ENCODE measurements at places on chromosomes 1 and 21. TPM values are rescaled to one million over a fixed set of nuclear protein-coding genes. Genes with fewer than 3 reads are reported as not detected.

The OR2M7 gene
- total RNA-seq: not detected

The RASAL2 gene
- 26.7 TPM for total RNA-seq

The MROH9 gene
- not detected for total RNA-seq

The LCE2A gene
- total RNA-seq: not detected

The KCNK1 gene
- total RNA-seq: 24.5 TPM

The KCNH1 gene
- total RNA-seq: 1.4 TPM

The HAPLN2 gene
- 0.43 TPM for total RNA-seq

The TTLL10 gene
- 0.78 TPM for total RNA-seq

The KCNJ6 gene
- 0.12 TPM for total RNA-seq

The S100A2 gene
- total RNA-seq: 1.4 TPM

The CLDN14 gene
- 1.1 TPM for total RNA-seq

The LHX8 gene
- total RNA-seq: 0.83 TPM

The A3GALT2 gene
- total RNA-seq: not detected

The MTARC1 gene
- total RNA-seq: 13.2 TPM

The RSPO1 gene
- 6.0 TPM for total RNA-seq

The VWA5B1 gene
- 2.1 TPM for total RNA-seq

The IL20 gene
- total RNA-seq: not detected

The PPT1 gene
- 75.9 TPM for total RNA-seq

The S100A7A gene
- not detected for total RNA-seq

Data from mucosa of gallbladder (tissue), 1 donor.